Activated CD4-positive, alpha-beta T cell treated with anti-CD3 and anti-CD28 coated beads for 4 hours (primary cell): ENCODE measurements at places on chromosomes 2 and 18.

GRCh38 chr18:51151568-51152511, 45.6 kb downstream of the MEX3C start:
- DNase-seq = peak; percentile 93

GRCh38 chr2:218816561-218817011, 15.0 kb downstream of the PRKAG3 start:
- DNase-seq = no peak

- DNase-seq = no peak
These were observed 82.0 kb downstream of the LIMS1 start for GRCh38 chr2:108616318-108616717.

DNA sequence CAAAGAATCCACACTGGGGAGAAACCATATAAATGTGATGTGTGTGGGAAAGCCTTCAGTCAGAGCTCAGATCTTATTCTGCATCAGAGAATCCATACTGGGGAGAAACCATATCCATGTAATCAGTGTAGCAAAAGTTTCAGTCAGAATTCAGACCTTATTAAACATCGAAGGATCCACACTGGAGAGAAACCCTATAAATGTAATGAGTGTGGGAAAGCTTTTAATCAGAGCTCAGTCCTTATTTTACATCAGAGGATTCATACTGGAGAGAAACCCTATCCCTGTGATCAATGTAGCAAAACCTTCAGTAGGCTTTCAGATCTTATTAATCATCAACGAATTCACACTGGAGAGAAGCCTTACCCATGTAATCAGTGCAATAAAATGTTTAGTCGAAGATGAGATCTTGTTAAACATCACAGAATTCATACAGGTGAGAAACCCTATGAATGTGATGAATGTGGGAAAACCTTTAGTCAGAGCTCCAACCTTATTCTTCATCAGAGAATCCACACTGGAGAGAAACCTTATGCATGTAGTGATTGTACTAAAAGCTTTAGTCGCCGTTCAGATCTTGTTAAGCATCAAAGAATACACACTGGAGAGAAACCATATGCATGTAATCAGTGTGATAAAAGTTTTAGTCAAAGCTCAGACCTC, 16.7 kb upstream of the ZSCAN30 start:
- no peak for DNase-seq

- DNase-seq = no peak
These were observed 44.3 kb upstream of the MRPL33 start for GRCh38 chr2:27727257-27727656.

DNA sequence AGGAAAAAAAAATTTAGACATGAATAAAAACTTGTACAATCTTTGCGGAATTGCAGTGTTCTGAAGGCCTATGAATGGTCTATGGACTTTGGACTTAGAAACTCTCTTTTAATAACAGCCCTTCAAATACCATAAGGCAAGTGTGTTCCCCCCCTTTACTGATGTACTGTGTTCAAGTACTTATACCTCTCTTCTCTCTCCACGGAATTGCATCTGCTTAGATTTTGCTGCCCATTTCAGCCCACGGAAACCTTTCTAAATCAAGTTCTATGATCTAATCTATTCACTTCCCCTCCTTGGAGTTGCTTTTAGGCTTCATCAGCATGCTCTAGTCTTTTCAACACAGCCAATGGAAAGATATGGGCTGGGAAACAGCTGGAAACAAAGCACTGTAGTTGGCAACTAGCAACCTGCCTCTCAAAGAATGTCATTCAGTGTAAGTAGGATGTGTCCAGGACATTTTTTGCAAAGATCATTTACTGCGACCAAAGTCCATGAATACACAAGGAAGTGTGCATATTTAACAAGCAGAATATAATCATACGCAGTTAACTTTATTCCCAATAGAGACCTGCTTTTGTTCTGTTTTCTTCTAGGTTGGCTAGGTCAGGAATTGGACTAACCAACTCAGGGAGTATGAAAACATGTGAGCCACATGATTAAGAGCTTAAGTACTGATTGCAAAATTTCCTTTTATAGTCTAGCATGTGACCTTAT, 58.0 kb downstream of the SLC40A1 start:
- no peak for DNase-seq

- peak; percentile 19 for DNase-seq
These were observed 23.3 kb upstream of the IL1RN start for GRCh38 chr2:113104054-113104611.

DNA sequence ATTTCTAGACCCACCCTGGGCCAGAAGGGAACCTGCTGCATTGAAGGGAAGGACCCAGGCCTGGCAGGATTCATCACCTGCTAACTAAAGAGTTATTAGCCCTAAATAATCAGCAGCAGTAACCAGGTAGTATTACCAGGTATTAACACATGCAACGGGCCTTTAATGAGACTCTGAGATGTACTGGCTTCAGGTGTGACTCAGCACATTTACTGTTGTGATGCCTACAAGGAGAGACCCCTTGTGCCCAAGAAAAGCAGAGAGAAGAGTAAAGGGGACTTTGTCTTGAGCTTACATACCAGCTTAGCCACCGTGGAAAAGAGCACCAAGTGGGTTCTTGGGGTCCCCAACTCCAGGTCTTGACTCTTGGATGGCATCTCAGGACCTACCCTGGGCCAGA, 243.1 kb upstream of the SLC39A10 start:
- DNase-seq = no peak

- DNase-seq = no peak
These were observed 64.0 kb upstream of the CERS6 start for GRCh38 chr2:168392024-168392423.

DNA sequence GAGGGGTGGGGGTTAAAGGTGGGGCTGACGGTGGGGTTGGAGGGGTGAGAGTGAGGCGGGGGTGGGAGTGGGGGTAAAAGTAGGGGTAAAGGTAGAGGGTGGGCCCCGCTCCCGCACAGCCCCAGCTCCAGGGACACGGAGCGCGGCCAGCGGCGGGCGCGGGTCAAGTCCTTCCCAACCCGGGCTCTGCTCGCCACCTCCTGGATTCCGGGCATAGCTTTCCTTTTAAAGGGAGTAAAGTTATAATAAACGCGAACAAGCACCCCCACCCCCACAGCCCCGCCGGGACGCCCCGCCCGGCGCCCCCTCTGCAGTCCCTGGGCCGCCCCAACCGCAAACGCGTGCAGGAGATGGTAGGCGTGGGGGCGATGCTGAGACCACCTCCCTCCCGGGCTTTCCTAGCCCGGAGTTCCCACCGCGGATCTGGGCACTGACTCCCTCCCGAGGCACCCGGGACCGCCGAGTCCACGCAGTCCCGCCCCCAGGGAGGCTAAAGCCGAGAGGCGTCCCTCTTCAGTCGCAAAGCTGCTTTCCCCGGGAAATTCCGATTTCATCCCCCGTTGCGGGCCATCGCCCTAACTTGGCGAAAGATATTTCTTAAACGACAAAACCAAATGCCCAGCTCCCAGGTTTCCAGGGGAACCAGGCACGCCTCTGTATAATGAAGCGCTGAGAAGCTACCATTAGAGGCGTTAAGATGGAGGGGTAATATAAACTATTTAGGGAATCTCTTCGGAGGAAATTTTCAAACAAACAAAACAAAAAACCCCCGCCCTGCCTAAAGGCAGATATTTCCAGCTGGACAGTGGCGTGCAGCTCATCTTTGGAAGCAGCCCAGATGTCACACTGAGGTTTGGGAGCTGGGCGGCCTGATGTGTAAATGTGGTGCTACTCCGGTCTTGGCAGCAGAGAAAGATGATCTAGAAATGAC, at the start of gene LIMS2:
LIMS2 (minus strand) TSS at position 200 of the 931 bp plus-strand sequence. CDS start 506 bp downstream, outside the sequence.
- no peak for DNase-seq

DNA sequence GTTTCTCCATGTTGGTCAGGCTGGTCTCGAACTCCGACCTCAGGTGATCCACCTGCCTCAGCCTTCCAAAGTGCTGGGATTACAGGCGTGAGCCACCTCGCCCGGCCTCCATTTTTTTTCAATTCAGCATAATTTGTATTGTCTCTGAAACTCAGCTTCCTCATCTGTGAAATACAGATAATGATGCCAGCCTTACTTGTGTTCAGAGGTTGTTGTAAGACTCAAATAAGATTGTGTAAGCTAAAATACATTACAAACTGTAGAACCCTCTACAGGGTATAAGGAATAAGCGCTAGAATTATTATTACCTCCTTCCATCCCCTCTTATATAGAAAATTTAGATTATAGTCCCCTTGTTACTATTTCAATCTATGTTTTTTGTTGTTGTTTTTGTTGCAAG, 24.8 kb upstream of the STARD7 start:
- no peak for DNase-seq
